ENCODE measurements at places on chromosomes 2 and 18.
A peak's percentile ranks its signal among the peaks of the same experiment; 100 is the strongest.

DNA sequence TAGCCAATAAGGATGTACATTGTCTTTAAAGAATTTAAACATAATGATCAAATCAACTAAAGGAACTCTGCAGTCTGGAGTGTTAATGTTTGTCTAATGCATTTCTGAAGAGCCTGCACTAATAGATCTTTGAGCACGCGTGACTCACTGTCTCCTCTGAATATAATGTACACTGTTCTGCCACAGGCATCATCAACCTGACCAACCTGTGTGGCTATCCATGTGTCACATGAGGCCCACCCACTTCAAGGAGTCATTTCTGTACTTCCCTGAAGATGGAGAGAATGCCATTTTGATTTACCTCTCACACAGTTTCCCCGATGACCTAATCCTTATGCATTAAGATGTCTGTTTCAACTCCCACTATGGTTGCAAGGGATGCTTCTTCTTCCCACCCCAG, 434.0 kb upstream of the SPHKAP start:
- DNase-seq: no peak

DNA sequence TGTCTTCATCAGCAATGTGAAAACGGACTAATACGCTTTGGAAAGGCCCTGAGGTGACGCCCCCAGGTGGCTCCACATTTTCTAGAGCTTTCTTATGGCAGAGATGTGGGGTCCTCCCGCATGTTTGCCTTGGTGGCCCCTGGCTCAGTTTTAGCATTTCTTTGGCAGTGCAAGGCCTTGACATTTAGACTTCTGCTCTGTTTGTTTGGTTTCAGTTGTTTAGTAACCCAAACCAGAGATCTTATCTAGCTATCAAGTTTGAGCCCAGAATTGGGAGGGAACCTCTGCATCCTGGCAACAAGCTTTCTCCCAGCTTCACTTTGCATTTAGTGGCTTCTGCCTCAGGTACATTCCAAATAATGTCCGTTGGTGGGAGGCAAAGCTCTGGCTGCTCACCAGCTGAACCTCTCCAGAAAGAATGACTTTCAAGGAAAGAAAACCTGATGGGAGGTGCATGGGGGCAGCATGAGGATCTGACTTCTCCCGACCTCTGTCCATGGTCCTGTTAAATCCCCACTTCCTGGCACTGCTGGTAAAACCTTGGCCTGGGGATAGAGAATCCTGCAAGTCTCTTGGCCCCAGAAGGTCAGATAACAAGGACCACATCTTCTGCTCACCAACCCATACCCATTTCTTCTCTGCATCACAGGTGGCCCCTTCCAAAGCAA, 12.0 kb upstream of the MBP start:
- DNase-seq: no peak

- DNase-seq: no peak
Measured at GRCh38 chr2:220106065-220106464, 478.6 kb downstream of the SLC4A3 start.

DNA sequence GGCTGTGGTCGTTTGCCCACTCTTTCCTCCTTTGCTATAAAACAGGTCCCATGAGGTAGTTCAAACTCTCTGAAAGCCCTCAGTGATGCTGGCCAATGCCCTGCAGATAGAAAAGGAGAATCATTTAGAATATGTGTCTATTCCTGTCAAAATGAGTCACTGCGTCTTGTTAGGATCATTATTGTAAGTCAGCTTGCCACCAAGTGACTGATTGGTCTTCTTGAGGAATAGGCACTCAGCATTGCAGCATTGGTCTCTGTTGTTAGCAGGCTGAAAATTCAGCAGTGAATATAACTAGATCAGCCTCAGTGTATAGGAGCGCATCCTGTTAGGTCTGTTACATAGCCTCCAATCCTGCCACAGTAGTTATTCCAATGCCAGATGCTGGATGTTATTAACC, 28.9 kb downstream of the PRKRA start:
- DNase-seq: no peak

GRCh38 chr2:224360801-224361251, 41.1 kb downstream of the FAM124B start:
- no peak for DNase-seq

GRCh38 chr2:70569559-70569958, 15.9 kb upstream of the TGFA start:
- DNase-seq: no peak

- DNase-seq: no peak
Measured at GRCh38 chr2:239523954-239524330, 123.1 kb upstream of the HDAC4 start.

GRCh38 chr18:79400091-79400590, 4.4 kb downstream of the NFATC1 start:
- DNase-seq: peak; percentile 60

- no peak for DNase-seq
Measured at GRCh38 chr18:12057419-12058039, 36.1 kb upstream of the ANKRD62 start.

GRCh38 chr18:60157810-60158209, 214.8 kb downstream of the MC4R start:
- no peak for DNase-seq

GRCh38 chr18:51030537-51031258, 685 bp downstream of the SMAD4 start:
- peak; percentile 40 for DNase-seq

DNA sequence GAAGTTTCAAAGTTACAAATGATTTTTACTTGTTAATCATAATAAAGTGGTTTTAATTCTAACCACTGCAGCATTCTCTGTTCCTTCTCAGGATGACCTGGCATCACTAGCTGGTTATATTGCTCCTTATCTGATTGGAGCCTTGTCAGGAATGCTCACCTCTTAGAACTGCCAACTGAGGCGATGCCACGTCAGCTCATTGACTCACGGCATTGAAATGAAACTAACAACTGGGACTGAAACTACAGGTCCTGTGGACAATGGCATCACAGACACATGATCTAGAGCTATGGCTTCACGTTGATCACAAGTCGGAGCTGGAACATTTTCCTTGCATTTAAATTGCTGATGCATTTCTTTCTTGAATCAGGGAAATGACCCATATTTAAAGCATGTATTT, 54.9 kb upstream of the MAP2 start:
- DNase-seq: no peak

- DNase-seq: no peak
Measured at GRCh38 chr2:174324530-174324929, 10.2 kb upstream of the SP9 start.

- no peak for DNase-seq
Measured at GRCh38 chr2:85183479-85183878, 50.3 kb downstream of the TCF7L1 start.

- DNase-seq: no peak
Measured at GRCh38 chr2:224934526-224935188, 107.6 kb downstream of the DOCK10 start.

- no peak for DNase-seq
Measured at GRCh38 chr2:1863386-1863785, 119.1 kb upstream of the PXDN start.

DNA sequence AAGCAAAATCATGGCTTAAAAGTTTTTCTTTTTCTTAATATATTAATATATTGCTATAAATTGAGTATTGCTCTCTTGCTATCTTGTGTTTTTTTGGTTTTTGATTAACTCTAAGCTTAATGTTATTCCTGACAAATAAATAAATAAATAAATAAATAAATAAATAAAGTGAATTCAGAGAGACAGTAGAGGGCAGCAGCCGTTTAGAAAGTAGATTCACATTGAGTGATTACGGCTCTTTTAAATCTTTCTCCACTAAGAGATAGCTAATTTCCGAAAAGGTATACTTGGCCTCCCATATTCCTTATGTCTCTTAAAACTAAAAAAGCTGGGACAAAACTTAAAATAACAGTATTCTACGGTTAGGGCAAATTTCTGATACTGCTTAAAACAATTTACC, 34.3 kb downstream of the MSH2 start:
- DNase-seq: no peak

- no peak for DNase-seq
Measured at GRCh38 chr2:232146294-232146693, 184.8 kb downstream of the DIS3L2 start.

DNA sequence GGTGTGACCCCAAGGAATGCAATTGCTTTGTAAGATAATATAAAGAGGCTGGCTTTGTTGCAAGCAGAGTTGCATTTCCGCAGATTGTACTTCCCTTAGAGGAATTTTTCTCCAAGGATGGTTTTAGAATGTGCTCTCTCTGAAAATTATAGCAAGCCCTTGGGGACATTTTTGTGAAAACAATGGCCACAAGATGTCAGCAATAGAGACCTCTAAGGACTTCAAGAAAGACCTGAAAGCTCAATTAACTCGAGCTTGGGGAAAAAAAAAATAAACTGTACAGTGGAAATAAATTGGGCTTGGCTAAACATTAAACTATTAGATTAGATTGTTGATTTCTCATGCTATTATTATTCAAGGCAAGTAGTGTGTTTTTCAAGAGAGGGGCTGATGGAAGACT, 81.3 kb upstream of the KYNU start:
- DNase-seq: no peak

- DNase-seq: no peak
Measured at GRCh38 chr2:222257645-222258044, 41.2 kb downstream of the PAX3 start.

DNA sequence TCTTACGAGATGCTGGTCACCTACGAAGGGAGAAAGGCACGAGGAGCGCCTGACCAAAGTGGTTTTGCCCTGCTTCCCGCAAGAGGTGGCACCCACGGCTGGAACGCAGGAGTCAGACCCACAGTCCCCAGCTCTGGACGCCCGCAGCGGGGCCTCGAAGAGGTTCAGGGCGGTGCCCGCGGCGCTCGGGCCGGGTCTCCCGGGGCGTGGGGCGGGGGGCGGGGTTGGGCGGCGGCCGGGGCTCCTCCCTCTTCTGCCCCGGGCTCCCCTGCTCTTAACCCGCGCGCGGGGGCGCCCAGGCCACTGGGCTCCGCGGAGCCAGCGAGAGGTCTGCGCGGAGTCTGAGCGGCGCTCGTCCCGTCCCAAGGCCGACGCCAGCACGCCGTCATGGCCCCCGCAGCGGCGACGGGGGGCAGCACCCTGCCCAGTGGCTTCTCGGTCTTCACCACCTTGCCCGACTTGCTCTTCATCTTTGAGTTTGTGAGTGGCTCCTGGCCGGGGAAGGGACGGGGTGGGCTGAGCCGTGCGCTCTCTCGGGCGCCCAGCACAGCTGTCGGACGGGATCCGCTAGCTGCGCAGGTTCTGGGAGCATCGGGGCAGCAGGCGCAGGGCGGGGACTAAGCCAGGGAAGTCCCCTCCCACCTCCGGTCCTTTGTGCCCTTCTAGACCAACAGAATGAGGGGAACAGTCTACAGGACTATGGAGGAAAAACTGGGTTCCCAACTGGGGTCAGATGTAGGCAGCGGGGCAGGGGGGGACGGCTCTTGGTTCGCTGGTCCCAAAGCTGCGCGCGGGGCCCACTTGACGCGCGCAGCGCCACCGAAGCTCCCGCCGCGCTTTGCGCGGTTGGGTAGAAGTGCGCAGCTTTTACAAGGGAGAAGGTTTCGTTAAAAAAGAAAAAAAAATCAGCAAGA, at the start of gene MAL:
Gene MAL, plus strand, starts transcription at position 303 of the 914 bp plus-strand sequence. Its CDS starts 85 bp downstream, at position 388.
- peak; percentile 40 for DNase-seq

DNA sequence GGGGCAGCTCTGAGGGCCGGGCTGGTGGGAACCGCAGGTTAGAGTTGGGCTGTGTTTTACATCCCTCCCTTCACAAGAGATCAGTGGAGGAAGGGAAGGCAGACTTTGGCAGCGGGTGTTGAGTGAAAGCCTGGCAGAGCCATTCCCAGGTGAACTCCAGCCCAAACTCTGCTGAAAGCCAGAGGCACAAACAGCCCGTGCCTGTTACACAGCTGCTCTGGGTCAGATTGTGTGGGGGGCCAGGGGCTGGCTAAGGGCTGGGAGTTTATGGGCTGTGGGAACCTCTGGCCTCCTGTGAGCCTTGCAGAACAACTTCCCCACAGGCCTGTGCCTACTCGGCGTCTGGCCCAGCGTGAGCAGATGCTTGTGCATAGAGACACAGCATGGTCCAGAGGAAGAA, 286.8 kb downstream of the CLIP4 start:
- no peak for DNase-seq

DNA sequence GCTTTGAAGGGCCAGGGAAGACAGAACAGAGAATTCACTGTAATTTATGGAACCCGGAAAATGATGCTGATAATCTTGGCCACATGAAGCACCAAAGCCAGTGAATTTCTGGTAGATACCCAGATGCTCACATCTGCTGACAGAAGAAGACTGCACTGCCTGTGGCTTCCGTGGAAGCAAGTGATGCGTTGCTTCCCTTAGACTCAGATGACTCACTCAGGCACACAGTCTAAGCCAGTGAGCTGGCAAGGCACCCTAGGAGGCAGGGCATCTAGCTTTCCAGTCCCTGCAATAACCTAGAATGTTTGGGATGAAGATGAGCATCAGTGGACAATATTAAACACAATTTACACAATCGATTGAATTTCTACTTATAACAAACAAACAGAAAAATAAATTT, 284.7 kb downstream of the CMPK2 start:
- DNase-seq: no peak

DNA sequence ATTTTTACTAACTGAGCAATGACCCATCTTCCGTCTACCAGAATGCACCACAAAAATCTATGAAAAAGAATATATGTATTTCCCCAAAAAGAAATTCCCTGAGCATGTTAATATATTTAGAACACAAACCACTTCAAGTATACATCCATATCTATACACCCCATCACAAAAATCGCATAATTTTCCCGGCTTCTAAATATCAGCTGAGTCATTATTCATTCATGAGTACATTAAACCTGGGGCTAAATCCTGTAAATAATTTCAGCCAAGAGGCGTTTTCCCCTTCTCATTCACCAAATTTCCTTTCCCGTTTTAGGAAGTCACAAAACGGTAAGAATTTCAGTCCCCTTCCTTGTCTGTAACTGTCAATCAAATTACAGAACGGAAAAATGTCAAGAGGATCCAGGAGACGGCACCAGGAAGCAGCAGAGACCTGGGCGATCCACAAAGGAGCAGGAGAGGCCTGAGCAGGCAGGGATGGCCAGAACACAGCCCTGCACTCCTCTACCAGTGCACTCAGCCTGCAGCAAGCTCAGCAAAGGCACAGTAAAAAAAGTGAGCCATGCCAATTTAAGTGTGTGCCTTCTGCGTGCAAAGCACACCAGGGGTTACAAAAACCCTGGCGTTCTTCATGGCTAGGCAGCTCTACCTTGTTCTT, 300.7 kb downstream of the TCF4 start:
- DNase-seq: no peak

DNA sequence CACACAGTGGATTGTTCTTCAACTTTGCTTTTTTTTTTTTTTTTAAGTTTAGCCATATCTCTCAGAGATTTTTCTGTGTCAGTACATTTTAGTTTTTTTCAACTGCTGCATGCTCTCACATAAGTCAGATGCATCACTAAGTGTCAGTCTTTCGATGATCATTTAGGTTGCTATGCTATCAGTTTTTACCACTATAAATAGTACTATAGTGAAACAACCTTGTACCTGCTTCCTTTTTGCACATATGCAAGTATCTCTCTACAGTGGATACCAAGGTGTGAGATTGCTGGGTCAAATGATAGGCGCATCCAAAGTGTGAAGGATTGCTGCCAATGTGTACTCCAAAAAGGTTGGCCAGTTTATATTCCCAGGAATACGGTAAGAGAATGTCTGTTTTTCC, 33.5 kb upstream of the MAP4K3 start:
- DNase-seq: no peak

GRCh38 chr2:229267080-229267479, 4.0 kb downstream of the PID1 start:
- no peak for DNase-seq
